ENCODE measurements at places on chromosomes 2 and 18.
A peak's percentile ranks its signal among the peaks of the same experiment; 100 is the strongest.

GRCh38 chr2:104158191-104158590 is 695.7 kb upstream of the POU3F3 start:
- no peak for DNase-seq

DNA sequence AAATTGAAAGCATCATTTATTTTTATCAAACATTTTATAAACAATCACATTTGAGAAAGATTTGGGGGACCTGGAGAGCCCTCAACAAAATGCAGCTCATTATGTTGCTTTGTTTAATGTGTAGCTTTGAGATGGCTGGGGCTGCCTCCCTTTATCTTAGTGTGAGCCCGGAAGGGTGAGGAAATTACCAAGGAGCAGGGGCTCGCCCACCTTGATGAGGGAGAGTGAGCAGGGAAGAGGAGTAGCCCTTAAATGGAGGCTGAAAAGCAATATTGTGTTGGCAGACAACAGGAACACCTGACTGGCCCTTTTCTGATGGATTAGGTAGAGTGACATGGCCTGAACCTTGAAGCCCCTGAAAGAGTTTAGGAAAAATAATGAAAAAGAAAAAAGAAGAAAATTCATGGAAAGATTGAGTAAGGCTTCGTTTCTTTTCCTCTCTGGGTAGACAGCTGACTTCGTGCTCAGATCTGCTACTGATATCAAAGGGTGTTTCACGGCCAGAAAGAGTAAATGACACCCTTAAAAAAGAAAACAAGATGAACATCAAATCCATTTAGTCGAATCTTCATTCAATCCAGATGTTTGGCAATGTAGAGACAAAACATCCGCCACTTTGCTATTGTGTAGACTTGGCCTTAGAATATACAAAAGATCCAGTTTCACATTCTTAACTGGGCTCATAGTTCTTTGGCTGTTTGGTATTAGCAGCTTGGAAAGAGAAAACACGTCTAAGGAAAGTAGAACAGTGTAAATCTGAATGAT is 206.5 kb upstream of the TCF4 start:
- DNase-seq: no peak

DNA sequence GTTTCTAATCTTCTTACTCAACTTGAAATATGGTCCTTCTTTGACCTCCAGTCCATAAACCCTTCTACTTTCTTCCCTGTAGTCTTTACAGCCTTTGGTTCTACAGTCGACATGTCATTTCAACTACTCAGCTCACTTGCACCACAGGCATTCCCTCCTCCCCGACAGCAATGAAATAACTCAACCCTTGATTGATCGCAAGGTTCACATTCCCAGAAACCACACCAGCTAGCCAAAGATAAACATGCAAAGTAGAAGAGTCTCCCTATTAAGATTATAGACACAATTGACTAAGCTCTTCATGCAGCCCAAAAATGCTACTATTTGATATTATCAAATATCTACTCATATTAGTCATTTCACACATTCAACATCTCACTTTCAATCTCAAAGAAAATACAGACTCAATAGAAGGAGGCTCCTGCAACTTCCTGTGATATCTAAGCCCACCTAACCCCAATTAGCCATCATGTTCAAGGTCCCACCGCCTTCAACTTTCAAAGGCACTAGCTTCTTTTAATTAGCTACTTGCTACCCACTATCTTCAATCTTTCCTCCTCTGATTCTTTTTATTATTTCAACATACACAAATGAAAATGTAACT is 50.8 kb downstream of the RTTN start:
- DNase-seq: no peak

- DNase-seq: no peak
These were observed 22.8 kb upstream of the MYO3B start for GRCh38 chr2:170155022-170155722.

- DNase-seq: peak; percentile 21
These were observed 15.3 kb upstream of the LOXHD1 start for GRCh38 chr18:46672062-46672970.

DNA sequence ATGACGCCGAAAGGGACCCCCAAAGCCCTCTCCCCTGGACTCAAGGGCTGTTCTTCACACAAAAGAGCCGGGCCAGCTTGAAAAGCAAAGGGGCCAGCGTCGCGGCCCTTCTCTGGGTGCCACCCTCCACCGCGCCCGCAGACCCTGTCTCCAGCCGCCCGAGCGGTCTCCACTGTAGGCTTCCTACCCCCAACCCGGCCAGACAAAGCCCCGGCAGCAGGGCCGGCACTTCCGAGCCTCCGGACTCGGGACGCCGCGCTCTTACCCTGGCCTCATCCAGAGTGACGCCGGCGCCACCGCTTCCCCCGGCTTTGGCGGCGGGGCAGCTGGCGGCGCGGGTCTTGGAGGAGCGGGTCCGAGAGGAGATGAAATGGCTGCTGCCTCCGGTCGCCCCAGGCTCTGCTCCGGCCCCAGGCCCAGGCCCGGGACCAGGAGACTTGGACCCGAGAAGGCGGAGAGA is 603 bp downstream of the ATAD2B start:
- peak; percentile 4 for DNase-seq

DNA sequence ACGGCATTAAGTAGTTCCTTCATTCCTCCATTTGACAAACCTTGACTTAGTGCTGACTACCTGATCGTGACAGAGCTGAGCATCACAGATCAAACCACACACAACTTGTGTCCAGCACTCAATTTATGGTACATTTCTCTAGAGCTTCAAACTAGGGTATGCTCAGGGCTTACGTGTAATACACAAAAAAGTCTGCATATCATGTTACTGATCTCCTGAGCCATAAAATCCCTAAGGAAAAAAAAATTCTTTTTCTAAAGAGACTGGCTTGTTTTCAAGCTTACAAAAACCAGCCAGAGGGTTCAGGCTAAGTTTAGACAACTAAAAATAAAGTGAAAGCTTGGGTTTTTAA is 88.0 kb upstream of the ALKAL2 start:
- no peak for DNase-seq

DNA sequence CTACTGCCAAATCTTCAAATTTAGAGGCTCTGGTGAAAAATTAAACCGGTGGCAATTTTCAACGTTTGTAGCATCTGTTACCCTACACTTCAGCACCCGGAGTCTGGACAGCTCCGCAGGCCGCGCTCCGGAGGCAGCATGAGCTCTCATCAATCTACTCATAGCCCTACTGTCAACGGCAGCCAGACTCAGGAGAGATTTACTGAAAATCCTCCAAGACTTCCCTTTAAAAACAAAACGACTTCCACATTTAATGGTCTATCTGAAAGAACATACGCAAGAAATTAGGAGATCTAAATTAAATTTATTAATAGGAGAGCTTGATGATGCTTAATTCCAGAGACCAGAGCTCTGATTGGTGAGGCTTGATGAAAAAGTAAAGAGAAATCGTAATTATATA is 970 bp upstream of the ADCYAP1 start:
- DNase-seq: no peak

DNA sequence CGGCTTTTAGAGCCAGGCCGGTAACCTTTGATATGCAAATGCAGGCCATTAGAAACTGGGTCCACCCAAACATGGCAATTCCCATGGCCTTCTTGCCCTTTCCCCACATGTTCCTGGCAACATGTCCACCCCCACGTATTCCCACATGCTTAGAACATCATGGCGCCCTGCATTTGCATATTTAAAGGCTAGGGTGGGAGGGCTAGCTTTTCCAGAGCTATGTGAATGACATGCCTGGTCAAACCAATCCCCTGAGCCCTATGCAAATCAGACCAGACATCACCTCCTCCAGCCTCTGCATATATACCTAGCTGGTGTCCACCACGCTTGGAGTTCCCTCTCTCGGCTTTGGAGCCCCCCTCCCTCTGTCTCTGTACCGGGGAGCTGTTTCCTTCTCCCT is 481.9 kb downstream of the CDH2 start:
- DNase-seq: no peak

- DNase-seq: no peak
These were observed 138.3 kb downstream of the MYO1B start for GRCh38 chr2:191383486-191383885.

GRCh38 chr2:148022351-148022750 is 1.5 kb downstream of the MBD5 start:
- DNase-seq: no peak

GRCh38 chr2:4662161-4662779 is 958.9 kb downstream of the DCDC2C start:
- DNase-seq: no peak

DNA sequence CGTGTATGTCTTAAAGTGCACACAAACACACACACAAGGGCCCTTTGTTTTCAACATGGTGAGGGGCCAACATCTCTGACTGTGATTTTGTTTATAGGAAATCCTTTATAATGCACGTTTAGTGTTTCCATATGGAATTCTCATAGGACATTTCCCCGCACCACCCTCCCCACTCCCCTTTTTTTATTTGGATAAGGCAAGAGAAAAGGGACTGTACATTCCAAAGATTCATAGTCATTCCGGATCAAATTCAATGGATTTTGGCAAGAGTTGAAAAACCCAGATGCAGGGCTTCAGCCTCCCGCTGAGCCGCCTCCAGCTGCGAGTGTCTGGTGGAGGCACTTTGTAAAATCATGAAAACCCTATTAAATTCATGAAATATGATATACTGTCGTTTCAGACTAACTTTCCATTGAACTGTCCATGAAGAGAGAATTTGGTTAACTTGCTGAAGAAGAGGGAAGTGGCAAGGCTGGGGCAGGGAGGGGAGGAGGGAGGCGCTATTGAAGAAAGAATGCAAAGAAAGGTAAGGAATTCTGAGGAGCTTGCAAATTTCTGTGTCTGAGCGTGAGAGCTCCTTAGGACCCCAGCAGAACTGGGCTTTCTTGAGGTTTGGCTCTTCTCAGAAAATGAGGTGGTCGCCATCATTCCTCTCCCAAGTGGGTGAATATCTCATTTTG is 25.8 kb upstream of the SLC14A2 start:
- no peak for DNase-seq

DNA sequence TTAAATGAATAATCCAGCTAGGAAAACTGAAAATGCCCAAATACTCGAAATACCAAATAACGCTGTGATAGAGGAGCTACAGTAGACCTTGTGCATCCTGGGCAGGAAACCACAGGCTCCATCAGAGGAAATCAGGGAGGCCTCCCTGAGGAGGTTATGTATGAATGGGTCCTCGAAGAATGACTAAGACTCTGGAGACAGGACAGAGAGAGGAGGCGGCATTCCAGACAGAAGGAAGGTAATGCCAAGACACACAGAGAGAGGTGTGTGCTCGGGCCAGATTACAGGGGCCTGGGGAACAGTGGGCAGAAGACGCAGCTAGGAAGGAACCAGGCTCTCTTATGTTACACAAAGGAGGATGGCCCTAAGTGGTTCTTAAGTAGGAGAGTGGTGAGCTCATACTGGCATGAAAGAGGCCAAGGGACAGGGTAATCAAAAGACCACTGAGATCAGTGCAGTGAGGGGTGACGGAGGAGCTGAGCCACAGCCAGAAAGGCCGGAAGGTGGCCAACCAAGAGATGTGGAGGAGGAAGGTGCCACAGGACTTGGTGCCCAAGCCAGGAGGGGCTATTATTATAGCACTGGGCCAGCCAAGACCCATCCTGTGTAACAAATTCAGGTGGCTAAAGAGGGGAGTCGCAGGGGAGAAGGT is 9.9 kb downstream of the ST3GAL5 start:
- DNase-seq: no peak

DNA sequence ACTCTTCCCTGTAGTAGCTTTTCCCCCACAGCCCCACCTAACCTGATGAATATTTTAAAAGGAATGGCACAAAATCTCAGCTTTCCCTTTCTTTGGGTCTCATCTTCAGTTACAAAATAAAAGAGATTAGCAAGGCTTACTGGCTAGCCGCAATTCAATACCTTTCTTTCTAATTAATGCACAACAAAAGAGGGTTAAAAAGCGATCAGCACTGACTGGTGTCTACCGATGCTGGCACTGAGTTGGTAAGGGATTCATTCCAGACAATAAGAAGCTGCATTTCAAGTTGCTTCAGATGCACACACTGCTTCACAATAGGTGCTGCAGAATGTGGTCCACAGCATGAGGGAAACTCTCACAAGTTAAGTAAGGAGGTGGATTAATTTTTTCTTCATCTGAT is 41.9 kb downstream of the HDHD2 start:
- no peak for DNase-seq

DNA sequence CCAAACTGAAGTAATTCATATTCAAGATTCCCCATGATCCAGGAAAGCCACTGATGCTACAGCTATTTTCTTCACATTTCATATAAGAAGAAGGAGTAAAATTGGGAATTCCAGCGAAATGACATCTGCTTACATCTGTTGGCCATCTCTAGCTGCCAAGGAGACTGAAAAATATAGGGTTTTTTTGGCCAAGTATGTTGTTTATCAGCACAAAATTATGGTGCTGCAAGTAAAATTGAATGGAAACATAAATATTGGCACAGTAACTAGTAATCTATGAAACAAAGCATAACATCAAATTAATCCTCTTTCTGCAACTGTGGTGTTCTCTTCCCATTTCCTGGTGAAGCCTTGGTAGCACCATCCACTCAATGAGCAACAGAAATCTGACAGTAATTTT is 649.5 kb upstream of the ZNF804A start:
- no peak for DNase-seq

GRCh38 chr2:192585418-192585817 is 390.7 kb upstream of the TMEFF2 start:
- no peak for DNase-seq

GRCh38 chr18:340044-340443 is 72.2 kb upstream of the THOC1 start:
- DNase-seq: no peak

DNA sequence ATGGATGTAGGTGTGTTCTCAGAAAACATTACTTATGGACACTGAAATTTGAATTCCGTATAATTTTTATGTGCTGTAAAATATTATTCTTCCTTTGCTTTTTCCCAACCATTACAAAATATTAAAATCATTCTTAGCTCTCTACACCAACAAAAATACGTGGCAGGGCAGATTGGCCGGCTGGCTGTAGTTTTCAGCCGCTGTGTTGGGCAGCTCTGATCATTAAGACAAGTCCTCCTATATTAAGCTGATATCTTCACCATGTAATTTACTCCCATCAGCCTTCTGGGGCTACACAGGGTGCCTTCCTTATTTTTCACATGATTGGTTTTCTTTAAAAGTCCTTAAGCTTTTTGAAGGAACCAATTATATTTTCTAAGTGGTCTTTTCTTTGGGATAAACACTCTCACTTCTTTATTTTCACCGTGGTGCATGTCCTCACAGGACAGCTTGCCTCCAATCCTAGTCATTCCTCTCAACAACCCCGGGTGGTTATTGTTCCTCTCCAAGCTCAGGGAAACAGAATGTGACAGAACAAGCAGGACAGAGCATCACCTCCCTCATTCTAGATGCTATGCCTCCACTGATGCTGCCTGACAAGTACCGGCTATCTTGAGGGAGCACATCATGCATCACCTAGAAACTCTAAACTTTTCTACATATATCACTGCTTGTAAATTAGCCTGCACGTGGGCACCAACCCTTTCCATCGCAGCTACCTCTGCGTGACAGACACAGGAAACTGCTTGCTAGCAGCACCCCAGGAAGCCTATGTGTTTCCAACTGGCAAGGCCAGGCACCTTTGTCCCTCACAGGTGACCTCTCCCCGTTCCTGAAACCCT is 362.3 kb downstream of the MYCN start:
- DNase-seq: no peak

DNA sequence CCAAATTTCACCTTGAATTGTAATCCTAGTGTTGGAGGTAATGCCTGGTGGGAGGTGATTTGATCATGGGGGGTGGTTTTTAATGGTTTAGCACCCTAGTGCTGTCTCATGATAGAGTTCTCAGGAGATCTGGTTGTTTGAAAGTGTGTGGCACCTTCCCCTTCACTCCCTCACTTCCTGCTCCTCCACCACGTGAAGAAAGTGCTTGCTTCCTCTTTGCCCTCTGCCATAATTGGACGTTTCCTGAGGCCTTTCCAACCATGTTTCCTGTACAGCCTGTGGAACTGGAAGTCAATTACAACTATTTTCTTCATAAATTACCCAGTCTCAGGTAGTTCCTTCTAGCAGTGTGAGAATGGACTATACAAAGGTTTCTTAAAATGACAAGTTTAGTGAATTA is 251.8 kb upstream of the NETO1 start:
- DNase-seq: no peak
